Epithelial cell of umbilical artery (primary cell): ENCODE measurements at places on chromosomes 4 and X. TPM values are rescaled to one million over a fixed set of nuclear protein-coding genes. Genes with fewer than 3 reads are reported as not detected.

The HSPA4L gene
- total RNA-seq: 8.1 and 16.4 TPM in 2 replicates

The LAMTOR3 gene
- total RNA-seq: 30.5 and 49.4 TPM in 2 replicates

The LRAT gene
- not detected in 2 replicates for total RNA-seq

The ENPEP gene
- 0.30 TPM in 1 of 2 replicates, not detected in the other for total RNA-seq

The HSFX3 gene
- not detected in 2 replicates for total RNA-seq

The STPG2 gene
- not detected in 2 replicates for total RNA-seq

The F8A3 gene
- 0.30 and 0.65 TPM in 2 replicates for total RNA-seq

The MAGEB10 gene
- total RNA-seq: not detected in 2 replicates

The TENM3 gene
- total RNA-seq: 17.2 and 18.7 TPM in 2 replicates

The SLC6A14 gene
- total RNA-seq: not detected in 2 replicates

The PGAM4 gene
- not detected in 2 replicates for total RNA-seq

The ODAM gene
- not detected in 2 replicates for total RNA-seq

The GABRG1 gene
- total RNA-seq: not detected in 2 replicates

The DUSP21 gene
- not detected in 2 replicates for total RNA-seq

The PCDH18 gene
- total RNA-seq: 4.0 and 9.7 TPM in 2 replicates

The PDGFRA gene
- total RNA-seq: 1.6 and 5.6 TPM in 2 replicates

The HDX gene
- 4.2 and 10.3 TPM in 2 replicates for total RNA-seq

The CD40LG gene
- not detected in 2 replicates for total RNA-seq

The AMTN gene
- not detected in 2 replicates for total RNA-seq

The ARMCX4 gene
- total RNA-seq: 2.9 and 5.8 TPM in 2 replicates

The UGT2B7 gene
- not detected in 2 replicates for total RNA-seq

The NXF2B gene
- not detected in 2 replicates for total RNA-seq

The PCDH19 gene
- total RNA-seq: 0.32 and 0.46 TPM in 2 replicates

The CCDC158 gene
- total RNA-seq: under 0.01 TPM in 1 of 2 replicates, not detected in the other

The ZIC3 gene
- total RNA-seq: not detected in 2 replicates

The NUP62CL gene
- 0.15 TPM in 1 of 2 replicates, not detected in the other for total RNA-seq

The SH3RF1 gene
- 12.3 and 14.6 TPM in 2 replicates for total RNA-seq

The ZCCHC13 gene
- not detected in 2 replicates for total RNA-seq

The RS1 gene
- total RNA-seq: not detected in 2 replicates

The ANKRD17 gene
- total RNA-seq: 38.0 and 47.1 TPM in 2 replicates

The XG gene
- total RNA-seq: 1.3 and 10.8 TPM in 2 replicates

The ATP2B3 gene
- total RNA-seq: not detected in 2 replicates

The USP9X gene
- 86.3 and 86.4 TPM in 2 replicates for total RNA-seq

The RASL11B gene
- 0.15 TPM in 1 of 2 replicates, not detected in the other for total RNA-seq

The HMX1 gene
- not detected in 2 replicates for total RNA-seq

The ZNF518B gene
- 36.4 and 65.4 TPM in 2 replicates for total RNA-seq

The HOPX gene
- total RNA-seq: 32.8 and 33.9 TPM in 2 replicates

The PCDH11X gene
- total RNA-seq: 0.32 TPM in 1 of 2 replicates, not detected in the other

The SUPT20HL2 gene
- not detected in 2 replicates for total RNA-seq

The FGFBP1 gene
- total RNA-seq: not detected in 2 replicates

The ANAPC10 gene
- total RNA-seq: 37.5 and 38.0 TPM in 2 replicates
